LNCaP clone FGC (cell line): ENCODE measurements at places on chromosomes 11 and 22.
A peak's percentile ranks its signal among the peaks of the same experiment; 100 is the strongest.

DNA sequence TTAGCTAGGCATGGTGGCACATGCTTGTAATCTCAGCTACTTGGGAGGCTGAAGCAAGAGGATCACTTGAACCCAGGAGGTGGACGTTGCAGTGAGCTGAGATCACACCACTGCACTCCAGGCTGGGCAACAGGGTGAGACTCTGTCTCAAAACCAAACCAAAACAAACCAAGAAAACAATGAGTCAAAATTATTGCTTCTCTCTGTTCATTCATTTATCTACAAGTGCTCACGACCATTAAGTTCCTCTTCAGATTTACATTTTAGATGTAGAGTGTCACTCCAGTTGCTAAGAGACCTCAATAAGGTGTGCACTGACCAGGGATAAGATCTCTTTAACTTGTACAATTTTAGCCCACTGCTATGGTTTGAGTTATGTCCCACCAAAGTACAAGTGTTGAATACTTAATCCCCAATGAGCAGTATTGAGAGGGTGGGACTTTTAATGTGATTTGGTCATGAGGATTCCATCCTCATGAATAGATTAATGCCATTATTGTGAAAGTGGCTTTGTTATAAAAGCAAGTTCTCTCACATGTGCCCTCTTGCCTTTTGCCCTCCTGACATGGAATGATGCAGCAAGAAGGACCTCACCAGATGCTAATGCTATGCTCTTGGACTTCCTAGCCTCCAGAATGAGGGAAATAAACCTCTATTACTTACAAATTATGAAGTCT is 7.8 kb downstream of the HNRNPUL2 start:
- DNase-seq = no peak

- no peak for DNase-seq
Measured at GRCh38 chr11:126870021-126870420, 130.5 kb downstream of the KIRREL3 start.

GRCh38 chr11:1890856-1891830 is 552 bp downstream of the PRR33 start:
- no peak for DNase-seq

GRCh38 chr11:8839957-8840945 is 70.7 kb upstream of the AKIP1 start:
- no peak for DNase-seq

GRCh38 chr11:134228625-134229024 is 4.2 kb downstream of the VPS26B start:
- DNase-seq = no peak

DNA sequence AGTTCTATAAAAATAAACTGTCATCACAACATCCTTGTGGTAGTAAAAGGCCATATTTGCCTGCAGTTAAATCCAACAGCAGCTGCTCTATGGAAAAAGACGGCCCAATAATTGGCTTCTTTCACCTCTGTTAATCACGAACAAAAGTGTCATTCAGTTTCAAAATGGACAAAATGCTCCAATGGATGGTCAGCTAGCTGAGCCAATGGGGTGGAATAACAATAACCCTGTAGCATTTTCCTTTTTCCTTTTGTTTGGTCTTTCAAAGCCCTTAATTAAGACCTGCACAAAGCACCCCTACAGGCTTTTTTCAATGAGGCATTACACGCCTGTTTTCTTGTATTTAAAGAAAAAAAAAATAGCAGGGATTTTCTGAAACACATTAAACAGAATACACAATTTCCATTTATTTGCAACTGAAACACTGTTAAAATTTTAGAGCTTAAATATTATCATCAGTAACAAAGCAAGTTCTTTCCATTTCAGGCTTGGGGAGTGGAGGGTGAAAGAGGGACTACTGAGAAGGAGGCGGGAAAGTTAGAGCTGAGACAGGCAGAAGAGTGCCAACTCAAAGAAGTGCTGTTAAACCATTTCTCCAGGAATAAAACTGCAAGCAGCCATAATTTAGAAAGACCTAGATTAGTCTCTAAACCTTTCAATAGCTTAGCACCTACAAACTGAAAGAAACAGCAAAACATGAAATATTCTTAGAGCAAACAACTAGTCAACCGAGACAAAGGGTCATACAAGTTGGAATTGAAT is 28.7 kb downstream of the LGR4 start:
- no peak for DNase-seq

DNA sequence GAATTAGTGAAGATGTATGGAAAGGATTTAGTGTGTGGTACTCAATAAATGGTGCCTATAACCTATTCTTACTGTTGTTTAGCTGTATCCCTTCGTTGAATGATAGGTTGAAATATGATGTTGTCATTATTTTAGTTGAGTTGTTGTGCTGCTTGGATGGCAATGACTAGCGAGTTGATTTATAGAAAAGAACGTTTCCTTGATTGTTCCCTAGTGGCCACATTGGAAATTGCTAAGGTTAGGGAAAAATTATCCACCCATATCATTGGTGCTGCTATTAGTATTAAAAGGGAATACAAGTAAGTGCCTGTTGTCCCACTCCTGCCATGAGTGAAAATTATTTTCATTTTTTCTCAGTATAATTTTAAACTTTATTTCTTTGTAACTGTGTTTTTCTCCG is 14.5 kb downstream of the EMSY start:
- no peak for DNase-seq

GRCh38 chr11:93773045-93773477 is 11.0 kb upstream of the MED17 start:
- no peak for DNase-seq

- peak; percentile 10 for DNase-seq
Measured at GRCh38 chr22:45506816-45507360, 4.2 kb downstream of the FBLN1 start.
